Aorta (tissue), 5 donors: ENCODE measurements at places on chromosomes 4 and X. TPM values are rescaled to one million over a fixed set of nuclear protein-coding genes. Genes with fewer than 3 reads are reported as not detected.

The BMP3 gene
- 1.3 TPM for total RNA-seq

The SPIN2A gene
- total RNA-seq = 2.4 TPM

The RASL11B gene
- total RNA-seq = 5.6 TPM

The TMEM31 gene
- not detected for total RNA-seq

GRCh38 chr4:38455092-38455862 is 208.7 kb upstream of the KLF3 start:
- no peak for DNase-seq

DNA sequence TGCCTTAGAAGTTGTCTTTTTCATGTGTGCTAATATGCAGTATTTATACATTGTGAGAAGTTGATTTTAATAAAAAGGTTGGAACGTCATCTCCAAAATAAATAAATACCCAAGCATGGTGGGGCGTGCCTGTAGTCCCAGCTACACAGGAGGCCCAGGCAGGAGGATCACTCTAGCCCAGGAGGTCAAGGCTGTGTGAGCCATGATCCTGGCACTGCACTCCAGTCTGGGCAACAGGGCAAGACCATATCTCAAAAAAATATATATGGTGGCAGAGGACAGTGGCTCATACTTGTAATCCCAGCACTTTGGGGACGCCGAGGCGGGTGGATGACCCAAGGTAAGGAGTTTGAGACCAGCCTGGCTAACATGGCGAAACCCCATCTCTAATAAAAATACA is 6.4 kb downstream of the SLBP start:
- DNase-seq = no peak

GRCh38 chr4:2652415-2653160 is 103.5 kb downstream of the TNIP2 start:
- DNase-seq = peak; percentile 68

DNA sequence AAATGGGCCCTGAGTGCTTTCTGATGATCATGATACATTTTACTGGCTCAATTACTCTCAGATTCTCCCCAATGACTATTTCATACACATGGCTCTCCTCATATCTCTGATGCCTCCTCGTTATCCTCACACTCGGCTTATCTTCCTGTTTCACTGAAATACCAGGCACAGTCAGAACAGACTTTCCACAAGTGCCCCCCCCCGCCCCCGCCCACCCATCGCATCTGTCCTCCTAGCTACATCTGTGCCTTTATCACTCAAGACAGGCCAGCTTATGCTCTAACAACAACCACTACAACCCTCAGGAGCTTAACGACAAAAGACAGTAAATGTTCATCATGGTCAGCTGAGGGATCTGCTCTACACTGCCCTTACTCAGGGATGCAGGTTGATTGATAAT is 610.6 kb upstream of the DIPK2B start:
- DNase-seq = no peak

- DNase-seq = no peak
Observed at GRCh38 chr4:94806376-94806775, 48.6 kb downstream of the BMPR1B start.
